Inflammatory macrophage treated with lipopolysaccharide for 4 hours (primary cell): ENCODE measurements at places on chromosomes 2 and 18.

GRCh38 chr18:31603315-31603714 lies 11.6 kb downstream of the TTR start:
- peak; percentile 32 for DNase-seq

DNA sequence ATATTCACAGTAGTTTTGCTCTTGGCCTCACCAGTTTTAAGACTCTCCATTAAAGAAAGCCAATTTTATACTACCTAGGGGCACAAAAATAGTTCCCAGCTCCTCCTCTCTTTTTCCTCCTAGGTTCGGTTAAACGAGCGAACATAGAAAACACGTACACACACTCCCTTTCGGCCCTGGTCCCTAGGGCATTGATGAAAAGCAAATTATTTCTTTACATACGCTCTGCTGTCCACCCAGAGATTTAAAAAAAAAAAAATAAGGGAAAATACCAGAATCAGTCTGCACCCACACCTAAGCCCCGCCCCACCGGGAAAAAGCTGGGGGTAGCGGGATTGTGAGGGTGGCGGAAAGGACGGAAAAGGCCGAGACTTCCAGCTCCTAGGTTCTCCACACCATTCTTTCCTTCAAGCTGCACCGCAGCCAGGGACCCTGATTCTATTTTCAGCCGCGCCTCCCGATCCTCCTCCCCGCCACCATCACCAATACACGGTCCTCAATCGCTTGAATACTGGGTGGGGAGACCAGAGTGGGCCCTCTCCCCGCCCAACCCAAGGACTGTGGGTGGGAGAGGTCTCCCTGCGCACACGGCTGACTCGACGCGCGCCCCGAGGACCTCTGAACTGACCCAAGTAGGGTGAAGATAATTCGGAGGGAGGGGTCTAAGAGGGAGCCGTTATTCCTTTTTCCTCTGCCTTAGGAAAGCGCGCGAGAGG lies 769 bp downstream of the ATF2 start:
- peak; percentile 23 for DNase-seq

DNA sequence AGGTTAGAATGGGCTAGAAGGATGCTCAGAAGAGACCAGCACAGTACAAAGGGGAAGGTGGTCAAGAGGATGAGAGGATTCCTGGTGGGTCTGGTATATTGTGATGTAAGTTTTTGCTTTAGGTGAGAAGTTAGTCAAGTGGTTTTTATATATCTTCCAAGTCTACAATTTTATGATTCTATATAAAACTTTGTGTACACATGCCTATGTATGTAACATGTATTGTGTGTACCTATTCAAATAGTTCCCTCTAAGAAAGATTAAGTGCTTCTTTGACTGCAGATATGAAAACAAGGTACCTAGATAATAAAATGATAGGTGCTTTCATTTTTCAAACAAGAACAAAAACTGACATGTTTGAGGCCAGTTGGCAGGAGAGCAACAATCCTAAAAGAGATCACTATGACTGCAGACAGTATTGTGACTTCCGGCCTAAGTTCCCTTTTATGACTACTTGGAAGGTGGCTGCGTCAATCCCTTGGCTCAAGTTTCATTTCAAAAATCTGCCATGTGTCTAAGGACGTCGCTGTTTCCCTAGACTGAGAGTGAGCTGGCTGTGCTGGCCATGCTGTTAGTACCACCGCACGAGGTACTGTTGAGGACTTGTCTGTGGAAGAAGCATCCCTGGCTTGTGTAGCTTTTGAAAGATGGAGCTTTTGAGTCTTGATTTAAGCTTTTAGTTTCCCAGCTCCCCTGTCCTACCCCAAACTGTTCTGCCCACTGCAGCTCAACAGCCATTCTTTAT lies 123.1 kb downstream of the PRPF40A start:
- DNase-seq, result peak; percentile 93

DNA sequence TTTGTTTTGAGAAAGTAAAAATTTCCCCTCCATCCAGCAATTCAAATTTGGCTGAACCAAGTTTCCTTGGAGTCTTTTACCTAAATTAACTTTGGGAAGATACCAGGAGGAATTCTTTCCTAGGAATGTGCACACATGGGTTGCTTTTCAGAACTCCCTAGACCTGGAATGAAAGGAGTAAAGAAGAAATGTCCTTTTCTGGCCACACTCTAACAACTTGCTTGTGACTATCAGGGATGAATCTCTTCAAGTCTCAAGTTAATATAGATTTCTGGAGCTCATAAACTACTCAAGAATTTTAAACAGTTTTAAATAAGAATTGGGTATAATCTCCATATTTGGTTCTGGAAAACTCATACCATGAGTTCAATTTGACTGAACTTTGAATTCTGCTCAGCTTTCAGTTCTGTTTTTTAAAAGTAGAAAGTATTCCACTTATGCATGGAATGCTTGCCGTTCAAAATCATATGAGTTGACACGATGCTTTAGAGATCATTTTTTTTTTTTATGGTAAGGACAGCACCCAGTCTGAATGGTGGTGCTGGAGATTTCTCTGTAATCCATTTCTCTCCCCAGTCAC lies 7.7 kb downstream of the RASGRP3 start:
- DNase-seq, result peak; percentile 49

GRCh38 chr2:95015261-95015912 lies 10.1 kb upstream of the MAL start:
- DNase-seq, result no peak

- DNase-seq, result peak; percentile 12
These were observed at the start of gene SDC1 for GRCh38 chr2:20224716-20225293. Gene SDC1 (minus strand): TSS chr2:20225130. CDS start chr2:20224867, 263 bp downstream.

DNA sequence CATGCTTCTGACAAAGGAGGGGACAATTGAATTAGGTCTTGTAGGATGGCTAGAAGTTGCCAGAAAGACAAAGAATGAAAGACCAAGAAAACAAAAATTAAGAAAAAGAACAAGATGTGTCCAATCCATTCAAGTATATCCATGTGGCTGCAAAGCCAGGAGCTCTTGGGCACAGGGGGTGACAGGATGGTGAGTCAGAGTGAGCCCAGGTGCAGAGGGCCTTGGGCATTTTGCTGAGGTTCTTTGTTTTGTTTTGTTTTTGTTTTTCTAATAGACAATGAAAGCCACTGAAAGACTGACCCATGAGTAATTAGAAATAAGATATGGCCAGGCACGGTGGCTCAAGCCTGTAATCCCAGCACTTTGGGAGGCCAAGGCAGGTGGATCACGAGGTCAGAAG lies 104.6 kb upstream of the KLHL29 start:
- no peak for DNase-seq

DNA sequence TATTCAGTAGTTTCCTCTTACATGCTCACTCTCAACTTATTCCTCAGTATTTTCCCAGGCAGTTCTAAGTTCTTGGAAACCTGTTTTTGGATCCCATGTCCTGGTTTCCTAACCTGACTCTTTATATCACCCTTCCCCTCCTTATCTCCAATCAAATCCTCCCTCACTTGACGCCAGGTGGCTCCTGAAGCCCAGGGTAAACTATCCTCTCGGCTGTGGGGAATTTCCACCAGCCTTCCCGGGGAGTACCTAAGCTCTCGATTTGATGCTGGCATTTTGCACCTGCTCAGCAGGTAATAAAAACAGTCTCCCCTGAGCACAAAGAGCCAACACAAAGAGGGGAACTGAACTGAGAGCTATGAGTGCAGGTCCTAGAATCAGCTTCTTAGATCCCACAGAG lies 538.0 kb downstream of the SLC4A3 start:
- no peak for DNase-seq

- peak; percentile 73 for DNase-seq
These were observed 36.4 kb downstream of the PXDN start for GRCh38 chr2:1707771-1708418.

DNA sequence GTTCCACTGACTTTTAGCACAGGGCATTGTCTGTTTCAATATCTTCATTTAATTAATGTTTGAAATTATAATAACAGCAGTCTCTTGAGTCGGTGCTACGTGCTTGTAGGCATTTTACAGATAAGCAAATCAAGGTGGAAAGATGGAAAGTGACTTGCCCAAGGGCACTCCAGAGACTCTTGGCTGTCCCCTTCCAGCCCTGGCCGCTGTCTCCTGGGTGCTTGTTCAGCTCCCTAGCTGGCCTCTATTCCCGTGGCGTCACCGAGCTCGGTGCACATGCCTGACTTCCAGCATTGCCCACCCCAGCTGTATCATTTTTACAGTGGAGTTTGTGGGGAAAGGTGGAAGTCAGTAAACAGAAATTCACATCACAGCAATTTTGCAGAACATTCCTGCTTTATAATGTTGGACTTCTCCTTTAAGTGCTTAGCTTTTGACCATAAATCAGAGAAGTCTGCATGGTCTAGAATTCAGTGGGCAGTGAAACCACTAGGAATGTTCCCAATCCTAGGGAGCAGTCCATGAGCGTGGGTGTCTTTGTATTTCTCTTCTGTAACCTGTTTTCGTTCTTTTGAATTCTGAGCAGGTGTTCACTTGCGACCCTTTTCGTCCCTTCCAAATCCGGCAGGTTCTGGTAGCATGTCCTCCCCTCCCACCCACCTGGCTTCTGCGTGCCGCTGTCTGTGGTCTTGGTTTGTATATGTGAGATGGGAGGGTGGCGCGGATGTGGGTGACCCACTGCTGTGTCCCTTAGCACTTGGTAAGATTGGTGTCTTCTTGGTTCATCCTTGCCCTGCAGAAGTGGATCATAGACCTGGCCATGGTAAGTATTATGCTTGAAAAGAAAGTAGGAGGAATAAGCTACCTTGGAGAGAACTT lies 8.4 kb downstream of the SLC66A3 start:
- no peak for DNase-seq

DNA sequence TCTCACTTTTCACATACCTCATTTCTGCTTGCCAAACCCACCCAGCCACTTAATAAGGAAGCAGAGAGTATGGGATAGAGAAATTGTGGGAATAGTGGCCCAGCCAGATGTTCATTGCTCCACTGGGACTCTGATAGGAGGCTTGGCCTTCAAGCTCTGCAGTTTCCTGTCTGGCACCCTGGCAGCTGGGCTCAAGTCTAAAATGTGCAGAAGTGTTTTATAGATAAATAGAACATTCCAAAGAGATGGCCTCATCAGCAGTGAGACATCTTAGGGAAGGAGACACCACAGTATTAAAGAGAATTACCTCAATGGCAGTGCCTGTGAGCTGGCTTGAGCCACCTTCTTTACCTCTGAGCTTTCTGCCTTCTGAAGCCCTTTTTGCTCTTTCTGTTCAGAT lies 24.7 kb downstream of the COPS7B start:
- DNase-seq, result no peak

DNA sequence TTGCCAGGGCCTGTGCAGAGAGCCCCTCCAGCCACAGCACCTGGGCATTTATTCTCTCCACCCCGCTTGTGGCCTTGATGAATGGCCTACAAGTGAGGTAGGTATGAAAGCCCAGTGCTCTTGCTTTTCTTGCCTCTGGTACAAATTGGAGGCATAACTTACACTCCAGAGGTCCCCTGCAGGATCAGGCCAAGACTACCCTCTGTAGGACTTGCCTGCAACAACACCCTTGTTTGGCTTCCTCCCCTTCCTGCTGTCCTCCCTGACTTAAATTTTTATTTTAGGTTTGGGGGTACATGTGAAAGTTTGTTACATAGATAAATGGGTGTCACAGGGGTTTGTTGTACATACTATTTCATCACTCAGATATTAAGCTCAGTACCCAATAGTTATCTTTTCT lies 95.7 kb downstream of the CDC42EP3 start:
- DNase-seq, result no peak

- no peak for DNase-seq
These were observed 37.8 kb downstream of the VIT start for GRCh38 chr2:36734304-36734703.

GRCh38 chr2:2542966-2543611 lies 212.0 kb upstream of the MYT1L start:
- no peak for DNase-seq

GRCh38 chr2:138040616-138041015 lies 76.3 kb downstream of the HNMT start:
- DNase-seq, result no peak

GRCh38 chr2:232721882-232722281 lies 24.8 kb downstream of the GIGYF2 start:
- peak; percentile 6 for DNase-seq

- DNase-seq, result no peak
These were observed 39.0 kb upstream of the PPP4R1 start for GRCh38 chr18:9653390-9653789.

DNA sequence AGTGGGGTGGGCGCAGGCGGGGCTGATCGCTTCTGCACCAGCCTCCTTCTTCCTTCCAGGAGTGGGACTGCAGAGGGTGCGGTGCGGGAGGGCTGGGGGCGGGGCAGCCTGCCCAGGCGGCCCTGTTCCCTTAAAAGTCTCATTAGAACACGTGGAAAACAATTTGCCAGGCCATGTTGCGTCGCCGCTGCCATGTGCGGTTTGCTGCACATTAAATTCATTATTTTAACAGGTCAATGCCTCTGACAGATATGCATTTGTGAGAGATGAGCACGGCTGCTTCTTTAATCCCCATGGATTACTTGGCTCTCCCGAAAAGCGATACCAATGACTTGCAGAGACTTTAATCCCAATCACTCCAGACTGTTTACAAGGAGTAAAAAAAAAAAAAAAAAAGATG lies 139.0 kb downstream of the CELF4 start:
- DNase-seq, result no peak

- no peak for DNase-seq
These were observed 68.2 kb downstream of the HPCAL1 start for GRCh38 chr2:10370895-10371294.

DNA sequence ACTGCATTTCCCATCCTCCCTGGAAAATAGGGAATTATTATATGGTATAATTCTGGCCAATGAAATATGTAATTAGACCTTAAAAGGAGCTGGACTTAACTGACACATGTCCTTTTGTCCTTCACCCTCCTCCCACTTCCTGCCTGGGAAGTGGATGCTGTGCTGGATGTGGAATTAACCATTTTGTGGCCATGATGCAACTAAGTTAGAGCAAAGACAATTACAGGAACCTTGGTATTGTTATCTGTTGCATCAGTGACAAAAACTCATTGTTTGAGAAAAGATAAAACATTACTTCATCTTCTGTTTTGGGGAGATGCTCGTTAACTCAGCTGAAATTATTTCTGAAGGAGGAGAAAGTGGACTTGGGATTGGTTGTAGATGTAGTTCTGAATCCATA lies 227.7 kb upstream of the BOD1L2 start:
- no peak for DNase-seq

- no peak for DNase-seq
These were observed 56.4 kb downstream of the ZFP36L2 start for GRCh38 chr2:43169987-43170386.

- no peak for DNase-seq
These were observed 6.4 kb upstream of the TRIB2 start for GRCh38 chr2:12710301-12710700.

GRCh38 chr2:183035954-183036669 lies 2.1 kb downstream of the NCKAP1 start:
- DNase-seq, result no peak
